ENCODE measurements at places on chromosomes 12 and 14.

DNA sequence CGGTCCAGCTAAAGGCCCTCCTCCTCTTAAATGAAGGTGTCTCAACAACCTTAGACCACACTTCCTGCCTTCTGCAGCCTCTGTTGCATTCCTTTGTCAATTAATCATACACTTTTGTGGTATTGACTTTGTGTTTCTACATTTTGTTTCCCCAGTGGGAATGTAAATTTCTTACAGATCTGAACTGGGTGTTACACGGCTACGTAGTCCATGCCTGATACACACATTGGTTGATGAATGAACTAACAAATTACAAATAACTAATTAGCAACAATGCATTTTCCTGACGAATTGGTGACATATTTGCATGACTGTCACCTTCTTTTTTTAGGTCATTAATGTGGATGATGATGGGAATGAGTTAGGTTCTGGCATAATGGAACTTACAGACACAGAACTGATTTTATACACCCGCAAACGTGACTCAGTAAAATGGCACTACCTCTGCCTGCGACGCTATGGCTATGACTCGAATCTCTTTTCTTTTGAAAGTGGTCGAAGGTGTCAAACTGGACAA is 15.2 kb upstream of the CCT2 start:
- no peak for DNase-seq

- no peak for DNase-seq
Measured at GRCh38 chr12:13211191-13211858, 14.8 kb downstream of the EMP1 start.

DNA sequence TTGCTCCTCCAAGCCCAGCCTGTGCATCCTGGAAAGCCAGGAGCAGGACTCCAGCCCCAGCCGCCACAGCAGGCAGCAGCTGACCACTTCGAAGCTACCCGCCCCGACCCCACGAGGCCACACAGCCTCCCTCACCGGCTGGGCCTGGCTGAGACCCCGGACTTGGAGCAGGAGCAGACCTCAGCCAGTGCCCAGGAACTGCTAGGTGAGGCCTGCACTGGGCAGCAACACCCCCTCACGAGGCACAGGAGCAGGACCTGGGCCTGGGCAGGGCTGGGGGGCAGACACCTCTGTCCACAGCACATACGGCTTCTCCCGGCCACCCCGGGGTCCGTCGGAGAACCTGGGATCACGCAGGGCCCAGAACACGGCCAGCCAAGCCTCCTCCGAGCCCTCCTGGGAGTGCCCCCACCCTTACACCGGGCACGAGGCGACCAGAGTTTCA is 137.4 kb upstream of the C14orf180 start:
- DNase-seq, result no peak

DNA sequence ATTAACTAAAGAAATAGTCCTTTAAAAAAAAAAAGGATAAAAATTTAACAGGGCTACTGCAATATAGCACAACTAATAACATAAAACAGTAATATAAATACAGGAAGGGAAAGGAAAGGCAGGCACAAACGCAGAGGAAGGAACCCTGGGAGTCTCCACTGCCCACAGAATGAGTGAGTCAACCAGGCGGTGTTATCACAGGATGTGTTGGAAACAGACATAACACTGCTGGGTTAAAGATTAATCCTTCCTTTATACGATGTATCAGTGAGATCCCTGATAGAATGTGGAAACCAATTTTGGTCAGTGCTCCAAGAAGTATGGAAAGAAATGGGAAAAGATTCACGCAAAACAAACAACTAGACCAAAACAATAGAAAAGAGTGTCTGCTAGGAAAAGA is 47.9 kb downstream of the FGD6 start:
- DNase-seq, result no peak

- DNase-seq, result no peak
Measured at GRCh38 chr12:42810006-42810405, 220.5 kb upstream of the PRICKLE1 start.

DNA sequence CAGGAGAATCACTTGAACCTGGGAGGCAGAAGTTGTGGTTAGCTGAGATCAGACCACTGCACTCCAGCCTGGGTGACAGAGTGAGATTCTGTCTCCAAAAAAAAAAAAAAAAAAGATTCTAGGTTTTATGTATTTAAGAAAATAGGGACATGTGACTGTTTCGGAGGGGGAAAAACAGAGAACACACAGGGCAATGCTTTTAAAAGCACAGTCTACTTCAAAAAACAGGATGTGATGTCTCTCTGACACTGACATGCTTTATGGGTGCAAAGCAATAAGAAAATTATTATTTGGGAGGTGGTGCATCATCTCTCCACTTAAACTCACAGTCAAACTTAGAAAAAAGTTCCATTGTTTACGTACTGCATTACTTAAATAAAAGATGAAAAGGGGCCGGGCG is 28.7 kb downstream of the CLIP1 start:
- no peak for DNase-seq

GRCh38 chr14:104931304-104931770 is 6.7 kb downstream of the PLD4 start:
- DNase-seq, result no peak

GRCh38 chr14:102666635-102667034 is 74.2 kb downstream of the RCOR1 start:
- no peak for DNase-seq

- DNase-seq, result no peak
Measured at GRCh38 chr12:84955298-84955697, 42.7 kb upstream of the SLC6A15 start.

DNA sequence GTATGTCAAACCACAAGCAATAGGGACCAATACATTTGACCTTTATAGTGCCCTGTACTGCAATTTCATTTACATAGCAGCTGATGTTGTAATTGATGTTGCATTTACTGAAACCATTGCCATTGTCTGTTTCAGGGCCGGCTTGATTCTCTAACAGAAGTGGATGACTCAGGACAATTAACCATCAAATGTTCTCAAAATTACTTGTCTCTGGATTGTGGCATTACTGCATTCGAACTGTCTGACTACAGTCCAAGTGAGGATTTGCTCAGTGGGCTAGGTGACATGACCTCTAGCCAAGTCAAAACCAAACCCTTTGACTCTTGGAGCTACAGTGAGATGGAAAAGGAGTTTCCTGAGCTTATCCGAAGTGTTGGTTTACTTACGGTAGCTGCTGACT is 216.0 kb downstream of the AKAP6 start:
- no peak for DNase-seq

DNA sequence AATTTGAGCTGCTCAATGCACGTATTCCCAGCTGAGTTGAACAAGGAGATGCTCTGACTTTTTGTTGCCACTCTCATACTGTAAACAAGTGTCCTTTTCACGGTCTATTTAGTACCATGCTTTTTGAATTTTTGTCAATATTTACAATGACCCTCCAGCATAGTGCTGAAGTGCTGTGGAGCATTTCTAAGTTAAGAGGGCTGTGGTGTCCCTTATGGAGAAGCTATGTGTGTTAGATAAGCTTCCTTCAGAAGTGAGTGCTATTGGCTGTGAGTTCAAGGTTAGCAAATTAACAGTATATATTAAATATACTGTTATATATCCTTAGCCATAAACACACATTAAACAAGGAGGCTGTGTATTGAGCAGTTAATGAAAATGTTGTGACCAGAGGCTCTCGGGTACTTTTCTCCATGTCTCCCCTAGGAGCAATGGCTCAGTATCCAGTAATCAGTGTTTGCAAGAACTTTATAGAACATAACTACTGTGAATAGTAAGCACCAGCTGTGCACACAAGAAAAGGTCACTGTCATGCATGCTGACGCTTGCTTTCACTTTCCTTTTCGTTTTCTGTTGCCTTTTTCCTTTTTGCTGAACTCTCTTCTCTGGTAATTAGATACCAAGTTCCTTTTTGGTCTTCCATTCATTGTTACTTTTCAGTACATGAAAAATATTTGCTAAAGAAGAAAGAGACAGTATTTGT is 187.2 kb upstream of the NEDD1 start:
- no peak for DNase-seq

DNA sequence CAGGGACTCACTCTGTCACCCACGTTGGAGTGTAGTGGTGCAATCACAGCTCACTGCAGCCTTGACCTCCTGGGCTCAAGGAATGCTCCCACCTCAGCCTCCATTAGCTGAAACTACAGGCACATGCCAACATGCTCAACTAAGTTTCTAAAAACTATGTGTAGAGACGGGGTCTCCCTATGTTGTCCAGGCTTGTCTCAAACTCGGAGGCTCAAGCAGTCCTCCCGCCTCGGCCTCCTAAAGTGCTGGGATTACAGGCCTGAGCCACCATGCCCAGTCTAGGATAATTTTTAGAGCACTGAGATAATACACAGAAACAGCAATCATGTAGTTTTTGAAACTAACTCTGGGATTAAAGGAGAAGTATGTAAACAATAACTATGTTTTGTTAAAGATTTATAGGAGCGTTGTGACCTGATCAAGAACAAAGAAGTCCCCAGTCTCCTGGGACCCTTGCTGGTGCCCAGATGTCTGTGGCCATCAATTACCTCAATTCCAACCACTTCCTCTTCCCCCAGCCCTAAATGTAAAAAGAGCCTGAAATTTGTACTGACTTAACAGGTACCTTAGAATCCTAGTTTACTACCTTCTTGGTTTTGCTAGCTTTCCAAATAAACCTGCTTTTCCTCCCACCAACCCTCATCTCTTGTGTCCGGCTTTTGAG is 28.9 kb upstream of the EGLN3 start:
- no peak for DNase-seq

GRCh38 chr12:115010324-115010995 is 326.5 kb upstream of the TBX3 start:
- no peak for DNase-seq

DNA sequence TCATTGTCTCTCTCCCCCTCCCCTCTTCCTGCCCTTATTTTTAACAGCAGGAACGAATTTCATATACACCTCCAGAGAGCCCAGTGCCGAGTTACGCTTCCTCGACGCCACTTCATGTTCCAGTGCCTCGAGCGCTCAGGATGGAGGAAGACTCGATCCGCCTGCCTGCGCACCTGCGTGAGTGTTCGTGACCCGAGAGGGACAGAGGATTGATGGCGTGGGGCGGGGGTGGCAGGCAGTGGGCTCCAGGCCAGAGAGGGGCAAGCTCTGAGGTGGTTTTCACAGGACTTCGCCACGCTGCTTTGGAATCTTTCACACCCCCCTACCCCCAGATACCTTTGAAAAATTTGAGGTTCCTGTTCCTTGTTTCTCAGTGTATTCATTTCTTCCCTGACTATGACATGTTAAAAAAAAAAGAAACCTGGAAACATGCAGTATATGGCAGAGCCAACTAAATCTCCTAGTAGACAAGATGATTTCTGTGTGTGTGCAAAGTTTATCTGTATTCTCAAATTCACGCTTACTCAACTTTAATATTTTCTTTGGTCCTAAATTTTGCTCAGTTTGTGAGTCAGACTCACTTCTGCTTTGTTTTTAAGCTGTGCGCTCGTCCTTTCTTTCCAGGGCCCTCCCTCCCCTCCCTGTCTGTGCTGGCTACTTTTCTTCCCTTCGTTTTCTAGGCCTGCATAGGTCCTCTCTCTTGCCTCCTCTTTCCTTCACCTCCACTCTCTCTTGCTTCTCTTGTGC is 103.1 kb downstream of the ETV6 start:
- DNase-seq, result no peak

- no peak for DNase-seq
Measured at GRCh38 chr12:120961604-120962531, 16.5 kb upstream of the HNF1A start.

DNA sequence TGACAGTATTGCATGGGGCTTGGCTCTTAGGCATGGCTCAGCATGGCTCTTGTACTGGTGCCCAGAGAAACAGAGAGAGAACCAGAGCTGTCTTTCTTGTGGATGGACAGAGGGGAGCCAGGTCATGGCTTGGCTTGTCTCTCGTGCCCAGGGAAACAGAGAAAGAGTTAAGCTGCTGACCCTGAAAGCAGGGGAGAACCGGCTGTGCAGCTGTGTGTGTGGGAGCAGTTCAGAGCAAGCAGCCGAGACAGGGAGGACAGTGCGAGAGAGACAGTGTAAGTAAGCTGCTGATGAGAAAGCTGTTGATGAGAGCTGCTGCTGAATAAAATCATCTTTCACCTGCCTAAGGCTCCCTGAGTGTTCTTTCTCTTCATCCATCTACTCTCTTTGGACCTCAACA is 61.3 kb upstream of the DDHD1 start:
- DNase-seq, result no peak

DNA sequence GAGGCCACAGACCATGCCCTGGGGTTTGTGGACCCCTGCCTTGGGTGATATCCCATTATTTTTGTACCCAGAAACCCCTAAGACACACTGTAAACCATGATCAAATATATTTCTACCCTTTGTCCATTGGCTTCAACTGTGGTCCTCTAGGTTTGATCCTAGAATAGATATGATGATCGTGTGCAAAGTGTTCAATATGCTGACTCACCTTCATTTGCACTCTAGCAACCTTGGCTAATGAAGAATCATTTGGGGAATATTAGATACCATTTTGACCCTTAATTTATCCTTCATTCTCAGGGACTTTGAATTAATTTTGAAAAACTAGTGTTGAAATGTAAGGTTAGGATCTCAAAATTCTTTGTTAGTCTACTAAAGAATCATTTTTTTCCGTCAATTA is 73.1 kb upstream of the RAP1B start:
- no peak for DNase-seq

GRCh38 chr12:122174155-122174845 is at the start of gene IL31:
IL31 (minus strand) TSS chr12:122174221; CDS start chr12:122174172, 49 bp downstream.
- DNase-seq, result no peak

GRCh38 chr12:102539651-102540553 is 59.5 kb upstream of the IGF1 start:
- DNase-seq, result no peak

DNA sequence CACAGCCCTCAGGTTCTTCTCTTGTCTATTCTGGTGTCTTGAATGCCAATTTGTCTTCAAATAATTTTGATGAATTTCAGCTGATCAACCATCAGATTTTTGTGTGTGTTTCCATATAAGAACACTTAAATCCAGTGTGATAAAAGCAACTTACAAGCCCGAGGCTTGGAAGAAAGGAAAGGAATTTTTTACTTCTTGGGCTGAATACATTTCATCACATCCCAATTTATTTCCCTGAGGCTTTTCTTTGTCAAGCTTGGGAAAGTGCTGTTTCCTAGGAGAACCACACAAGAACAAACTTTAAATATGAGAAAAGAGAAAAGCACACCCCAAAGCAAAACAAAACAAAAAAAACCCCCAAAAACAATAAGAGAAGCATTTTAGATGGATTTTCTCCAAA is 26.6 kb downstream of the GPRC5D start:
- no peak for DNase-seq

DNA sequence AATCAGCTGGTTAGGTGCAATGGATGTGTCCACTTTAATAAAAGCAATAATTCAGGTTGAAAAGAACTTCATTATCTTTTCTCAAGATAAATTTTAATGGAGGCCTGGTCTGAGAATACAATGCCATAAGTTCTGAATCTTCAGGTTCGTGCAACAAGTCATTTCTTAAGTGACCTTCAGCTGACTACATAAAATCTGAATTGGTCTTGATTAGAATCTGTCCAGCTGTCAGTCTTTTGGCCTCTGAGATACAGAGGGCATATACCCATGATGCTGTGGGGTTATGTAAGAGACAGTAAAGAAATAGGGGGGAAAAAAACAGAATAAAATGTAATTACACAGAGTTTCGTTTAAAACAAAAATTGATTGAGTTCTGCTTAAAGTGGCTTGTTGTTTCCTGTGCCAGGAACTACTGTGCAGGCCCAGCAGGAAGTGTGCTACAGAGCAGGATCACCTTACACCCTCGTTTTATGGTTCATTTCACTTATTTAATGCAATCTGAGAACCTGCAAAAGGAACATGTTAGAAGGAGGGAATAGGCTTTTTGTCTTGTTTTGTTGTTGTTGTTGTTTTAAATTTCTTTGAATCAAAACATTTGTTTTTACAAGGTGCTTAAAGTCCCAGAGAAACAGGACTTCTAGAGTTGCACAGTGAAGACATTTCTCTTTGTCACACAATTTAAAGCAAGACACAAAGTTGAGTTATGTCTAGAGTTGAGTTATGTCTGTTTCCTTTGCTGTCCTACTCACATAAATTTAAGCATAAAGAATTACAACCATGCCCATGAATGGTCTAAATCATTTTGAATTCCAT is 64.2 kb downstream of the LGR5 start:
- no peak for DNase-seq

Data from stimulated activated CD4-positive, alpha-beta T cell treated with anti-CD3 and anti-CD28 coated beads, Interleukin-1b, Interleukin-23, amount 100 ng/mL, for 1 hour (primary cell).